ENCODE measurements at places on chromosomes 5 and 9. TPM values are rescaled to one million over a fixed set of nuclear protein-coding genes. Genes with fewer than 3 reads are reported as not detected.

DNA sequence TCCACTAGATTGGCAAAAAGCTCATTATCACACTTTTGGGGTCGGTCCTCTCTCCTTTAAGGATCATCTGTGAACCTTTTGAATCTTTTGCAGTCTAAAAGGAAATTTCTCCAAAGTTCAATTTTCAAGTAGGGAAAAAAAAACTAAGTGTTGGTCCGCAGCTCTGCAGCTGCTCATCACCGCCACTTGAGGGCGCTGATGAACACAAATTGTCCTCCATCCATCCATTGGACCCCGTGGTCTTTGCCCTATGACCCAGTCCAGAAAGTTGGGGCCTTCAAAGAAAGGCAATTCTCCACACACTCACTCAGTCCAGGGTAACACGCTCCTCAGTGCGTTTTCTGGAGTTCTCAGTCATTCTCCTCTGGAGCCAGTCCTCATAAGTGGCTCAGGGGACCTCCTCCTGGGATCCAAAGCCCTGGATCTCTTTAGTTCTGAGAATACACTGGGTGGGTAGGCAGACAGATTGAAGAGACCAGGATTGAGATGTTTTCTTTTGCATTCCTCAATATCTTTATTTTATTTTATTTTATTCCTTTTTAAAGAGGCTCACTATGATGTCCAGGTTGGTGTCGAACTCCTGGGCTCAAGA is 63.6 kb upstream of the SLC28A3 start:
- no peak for DNase-seq

NUDT12 gene
- 11.6 TPM for total RNA-seq

DDX4 gene
- total RNA-seq: not detected

DNA sequence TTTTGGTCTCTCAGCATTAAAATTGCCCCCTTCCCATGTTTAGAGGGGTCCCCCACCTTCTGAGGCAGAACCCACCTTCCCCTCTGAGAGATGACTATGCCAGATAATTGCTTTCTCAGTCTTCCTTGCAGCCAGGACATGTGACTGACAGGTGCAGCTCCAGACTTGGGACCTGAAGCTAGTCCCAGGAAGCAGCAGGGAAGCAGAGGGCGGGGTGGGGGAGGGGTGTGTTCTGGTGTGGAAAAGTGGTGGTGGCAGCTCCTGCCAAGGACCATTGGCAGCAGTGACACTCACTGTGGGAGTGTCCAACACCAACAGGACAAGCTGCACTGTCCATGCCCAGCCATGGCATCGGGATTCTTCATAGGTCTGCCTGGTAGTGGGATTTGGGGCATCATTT is 2.3 kb downstream of the EIF4E1B start:
- DNase-seq: no peak

- DNase-seq: no peak
Measured at GRCh38 chr9:92406477-92406876, 2.1 kb upstream of the OGN start.

- DNase-seq: no peak
Measured at GRCh38 chr5:3818624-3819023, 223.0 kb downstream of the IRX1 start.

CD72 gene
- 0.59 TPM for total RNA-seq

DNA sequence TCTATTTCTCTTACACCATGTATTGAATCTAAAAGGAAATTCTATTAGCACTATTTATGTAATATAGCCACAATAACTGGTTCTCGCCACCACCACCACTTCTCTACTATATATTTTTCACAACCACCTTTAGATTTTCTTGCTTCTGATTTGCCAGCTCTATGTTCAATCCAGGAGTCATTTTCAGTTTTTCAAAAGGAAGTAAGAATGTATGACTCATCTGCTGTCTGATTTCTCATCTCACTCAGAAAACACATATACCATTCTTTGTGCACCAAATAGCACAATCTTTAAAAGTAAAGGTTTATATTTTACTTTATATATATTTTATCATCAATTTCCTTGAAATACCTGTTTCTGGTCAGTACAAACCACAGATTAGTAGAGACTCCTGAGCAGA is 1127.5 kb downstream of the TAF11L14 start:
- no peak for DNase-seq

SPINK13 gene
- total RNA-seq: not detected

GRCh38 chr5:119355244-119355638 is 578 bp upstream of the TNFAIP8 start:
- DNase-seq: no peak

- no peak for DNase-seq
Measured at GRCh38 chr9:103215197-103215596, 220.1 kb downstream of the CYLC2 start.

DNA sequence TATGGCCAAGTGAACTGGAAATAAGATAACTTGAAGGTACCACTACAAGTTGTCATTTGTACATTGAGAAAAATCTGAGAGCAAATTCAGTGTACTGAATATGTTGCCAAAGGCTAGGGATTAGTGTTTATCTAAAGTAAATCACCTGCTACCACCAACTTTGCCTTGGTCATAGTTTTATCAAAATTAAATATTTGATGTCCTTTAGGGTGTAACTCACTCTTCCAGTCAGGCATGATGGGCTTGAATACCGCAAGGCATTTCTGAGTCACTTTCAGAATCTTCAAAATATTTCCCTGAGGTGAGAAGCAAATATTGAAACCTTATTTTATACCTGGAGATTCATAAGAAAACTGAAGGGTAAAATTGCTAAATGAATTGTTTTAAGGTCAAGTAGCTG is 1338.6 kb upstream of the ACO1 start:
- DNase-seq: no peak

GRCh38 chr5:137492331-137492730 is 6.8 kb downstream of the SPOCK1 start:
- DNase-seq: no peak

ADRB2 gene
- 5.6 TPM for total RNA-seq

- no peak for DNase-seq
Measured at GRCh38 chr5:158492136-158492535, 607.6 kb downstream of the EBF1 start.

GRCh38 chr5:179381691-179382090 is 36.4 kb upstream of the ADAMTS2 start:
- DNase-seq: no peak

DNA sequence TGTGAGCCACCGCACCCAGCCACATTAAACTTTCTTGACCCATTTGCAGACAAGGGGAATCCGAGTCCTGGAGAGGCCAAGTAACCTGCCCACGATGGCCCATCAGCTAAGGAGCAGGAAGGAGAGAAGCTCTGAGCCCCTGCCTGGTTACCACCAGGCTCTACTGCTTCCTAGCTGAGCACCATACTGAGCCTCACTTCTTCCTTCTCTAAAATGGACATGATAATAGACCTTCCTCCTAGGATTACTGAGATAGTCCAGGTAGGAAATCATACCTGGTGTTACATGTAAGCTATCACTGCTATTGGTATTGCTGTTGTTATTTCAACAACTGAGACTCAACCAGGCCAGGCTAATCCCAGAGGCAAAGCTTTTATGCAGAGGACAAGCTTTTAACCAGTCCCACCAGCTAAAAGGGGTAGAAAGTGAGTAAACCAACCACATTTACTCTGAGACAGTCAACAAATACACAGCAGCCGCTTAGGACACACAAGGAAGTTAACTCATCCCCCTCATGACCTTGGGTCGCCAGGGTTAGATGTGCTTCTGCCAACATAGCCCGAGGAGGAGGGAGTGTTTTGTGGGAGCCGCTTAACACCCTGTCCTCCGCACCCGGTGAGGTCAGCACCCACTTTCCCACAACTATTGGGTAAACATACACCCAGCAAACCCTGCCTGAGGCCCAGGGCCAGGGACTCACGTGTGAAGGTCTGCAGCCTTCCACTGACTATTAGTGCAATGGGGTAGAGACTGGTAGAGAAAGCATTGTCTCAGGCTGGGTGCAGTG is 20.6 kb upstream of the PTGES start:
- peak; percentile 54 for DNase-seq

HAPLN1 gene
- total RNA-seq: 0.32 TPM

DNA sequence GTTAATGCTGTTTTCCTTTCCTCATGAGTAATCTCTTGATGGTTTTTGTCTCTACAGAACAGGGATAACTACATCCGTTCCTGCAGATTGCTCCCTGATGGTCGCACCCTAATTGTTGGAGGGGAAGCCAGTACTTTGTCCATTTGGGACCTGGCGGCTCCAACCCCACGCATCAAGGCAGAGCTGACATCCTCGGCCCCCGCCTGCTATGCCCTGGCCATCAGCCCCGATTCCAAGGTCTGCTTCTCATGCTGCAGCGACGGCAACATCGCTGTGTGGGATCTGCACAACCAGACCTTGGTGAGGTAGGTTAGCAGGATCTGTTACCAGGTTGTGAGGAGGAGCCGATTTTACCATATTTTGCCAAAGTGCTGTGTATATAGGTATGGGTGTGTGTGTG is 148.2 kb downstream of the TLE4 start:
- DNase-seq: no peak

DNA sequence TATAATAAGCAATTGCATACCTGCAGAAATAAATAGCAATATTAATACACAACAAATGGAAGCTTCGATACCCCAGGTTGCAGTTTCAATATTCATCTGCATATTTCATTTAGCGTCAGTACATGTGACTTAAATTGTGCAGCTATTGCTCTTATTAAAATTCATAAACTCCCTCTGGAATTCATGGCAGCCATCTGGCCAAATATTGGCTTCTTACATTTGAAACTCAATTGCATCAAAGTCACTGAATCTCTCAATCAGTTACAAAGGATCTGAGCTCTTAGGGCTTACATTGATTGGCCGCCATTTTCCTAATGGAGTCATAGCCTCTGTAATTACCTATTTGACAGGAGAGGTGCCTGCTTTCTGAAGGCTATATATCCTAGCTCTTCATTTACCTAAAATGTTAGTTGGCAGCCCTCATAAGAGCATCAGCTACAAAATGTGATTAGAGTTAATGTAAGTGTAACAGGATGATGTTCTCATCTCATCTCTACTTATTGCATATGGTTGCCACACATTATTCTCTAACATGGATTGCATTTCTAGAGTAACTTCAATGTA is 453.5 kb downstream of the CAAP1 start:
- no peak for DNase-seq

ANKRD34B gene
- total RNA-seq: not detected

WDR31 gene
- total RNA-seq: 13.8 TPM

NAIP gene
- 4.2 TPM for total RNA-seq
